ENCODE measurements at places on chromosomes 4 and X. TPM values are rescaled to one million over a fixed set of nuclear protein-coding genes. Genes with fewer than 3 reads are reported as not detected.

- no peak for DNase-seq
These were observed 49.2 kb downstream of the ANAPC10 start for GRCh38 chr4:145048817-145049216.

Gene TMEM154
- 33.1 TPM for total RNA-seq

- no peak for DNase-seq
These were observed 10.0 kb downstream of the FBXW7 start for GRCh38 chr4:152525878-152526277.

- DNase-seq, result no peak
These were observed 9.8 kb upstream of the UTP3 start for GRCh38 chr4:70678383-70678999.

DNA sequence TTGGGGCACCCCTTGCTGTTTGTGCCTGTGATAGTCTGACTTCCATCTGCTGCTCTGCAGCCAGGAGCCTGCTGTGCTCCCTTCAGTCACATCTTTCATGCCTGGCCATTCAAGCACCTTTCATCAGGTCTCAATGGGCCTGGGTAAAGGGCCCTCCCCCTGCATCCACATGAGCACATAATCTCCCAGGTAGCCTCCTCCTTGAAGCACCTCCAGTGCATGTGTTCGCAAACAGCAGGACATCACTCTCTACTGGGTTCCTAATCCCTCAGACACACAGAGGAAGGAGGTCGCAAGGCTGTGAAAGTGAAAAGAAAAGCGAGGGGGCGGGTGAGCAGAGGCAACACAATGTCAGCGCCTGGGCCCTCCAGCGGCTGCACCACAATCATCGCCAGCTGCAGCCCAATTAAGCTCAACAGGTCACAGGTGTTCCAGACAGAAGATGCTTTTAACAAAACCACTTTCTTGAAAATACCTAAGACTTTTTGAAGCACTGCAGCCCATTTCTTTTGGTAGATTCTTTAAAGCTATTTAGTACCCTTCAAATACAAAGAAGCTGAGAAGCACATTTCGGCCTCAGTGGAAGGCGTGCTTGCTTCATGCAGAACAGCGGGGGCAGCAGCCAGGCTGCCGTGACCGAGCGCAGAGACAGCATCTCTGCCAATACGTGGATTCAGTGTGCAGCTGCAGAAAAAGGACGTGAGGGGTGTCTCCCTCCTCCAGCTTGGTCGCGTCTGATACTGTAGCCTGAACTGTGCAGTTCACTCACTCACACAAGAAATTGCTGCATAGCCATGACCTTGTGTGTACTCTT, 92.2 kb upstream of the SPRY1 start:
- DNase-seq, result no peak

Gene KLHL15
- total RNA-seq, result 9.8 TPM

GRCh38 chr4:160514126-160514525, 1411.2 kb downstream of the RAPGEF2 start:
- DNase-seq, result no peak

GRCh38 chr4:151344948-151345347, 19.5 kb upstream of the SH3D19 start:
- no peak for DNase-seq

Gene IL21
- not detected for total RNA-seq

- DNase-seq, result no peak
These were observed 509.7 kb downstream of the INPP4B start for GRCh38 chr4:142336251-142336934.

DNA sequence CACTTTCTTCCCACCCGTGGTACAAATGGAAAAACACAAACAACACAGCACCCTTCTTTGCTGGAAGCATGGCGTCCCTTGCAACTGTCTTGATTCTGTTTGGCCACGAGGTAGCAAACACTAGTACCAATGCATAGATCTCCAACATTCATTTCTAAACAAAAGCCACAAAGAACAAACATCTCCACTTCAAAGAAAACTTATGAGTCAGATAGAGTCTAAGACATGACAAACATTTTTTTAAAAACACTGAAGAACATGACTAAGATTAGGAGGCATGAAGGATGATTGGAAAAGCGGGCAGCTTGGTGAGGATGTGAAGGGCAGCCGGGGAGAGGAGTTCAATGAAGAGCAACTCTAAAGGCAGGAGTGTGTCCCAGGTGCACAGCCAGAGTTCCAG, 197.6 kb upstream of the FAM9B start:
- DNase-seq, result no peak

GRCh38 chr4:123804196-123804721, 407.7 kb downstream of the SPRY1 start:
- no peak for DNase-seq

Gene FAM149A
- total RNA-seq, result 9.8 TPM

Gene C4orf51
- total RNA-seq, result not detected

Gene CNGA2
- not detected for total RNA-seq

DNA sequence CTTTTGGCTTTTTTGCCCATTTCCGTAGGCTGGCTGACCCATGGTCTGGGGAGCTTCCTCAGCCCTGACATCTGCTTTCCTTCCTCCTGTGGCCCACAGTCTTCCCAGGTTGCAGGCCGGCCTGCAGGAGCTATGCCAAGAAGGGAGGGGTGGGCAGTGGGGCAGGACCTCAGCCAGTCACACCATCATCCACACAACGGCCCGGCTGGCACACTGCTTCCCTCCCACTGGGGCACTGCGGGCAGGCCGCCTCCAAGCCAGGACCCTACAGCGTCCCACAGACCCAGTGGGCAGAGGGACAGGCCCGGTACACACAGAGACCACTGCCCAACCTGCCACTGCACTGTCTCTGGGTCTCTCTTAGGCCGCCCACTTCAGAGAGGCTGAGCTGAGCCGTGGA, 38.0 kb downstream of the CTBP1 start:
- no peak for DNase-seq

Gene RHOXF2B
- total RNA-seq, result not detected

GRCh38 chr4:187685247-187685646, 310.3 kb upstream of the ZFP42 start:
- no peak for DNase-seq
